ENCODE measurements at places on chromosomes 5 and 9. TPM values are rescaled to one million over a fixed set of nuclear protein-coding genes. Genes with fewer than 3 reads are reported as not detected.

DNA sequence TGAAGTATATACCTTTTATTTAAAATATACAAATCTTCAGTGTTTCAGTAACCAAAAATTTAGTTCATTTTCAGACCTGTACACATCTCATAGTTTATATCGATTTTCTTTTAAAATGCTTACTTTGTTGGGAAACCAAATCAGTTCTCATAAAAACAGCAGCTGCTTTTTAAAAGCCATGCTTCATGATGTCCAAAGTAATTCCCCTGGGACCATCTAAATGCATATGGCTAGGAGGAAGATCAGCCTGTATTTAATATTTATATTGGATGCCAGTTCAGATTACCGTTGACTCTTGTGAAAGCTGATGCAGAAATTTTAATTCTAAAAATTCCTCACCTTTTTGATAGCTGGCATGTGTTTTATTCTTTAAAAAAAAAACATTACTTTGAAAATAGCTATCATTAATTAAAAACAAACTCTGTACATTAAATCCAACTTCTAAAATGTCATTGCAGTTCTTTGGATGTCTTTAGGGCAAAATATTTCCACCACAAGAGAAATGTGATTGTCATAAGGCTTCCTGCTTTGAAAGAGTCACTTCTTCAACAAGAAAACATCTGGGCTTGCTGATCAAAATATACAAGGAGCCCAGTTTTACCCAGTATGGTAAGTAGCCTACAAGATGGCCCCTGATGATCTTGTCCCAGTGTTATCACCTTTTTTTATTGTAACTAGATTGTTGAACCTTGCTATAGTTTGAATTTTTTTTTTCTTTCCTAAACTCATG lies 1242.9 kb upstream of the CDH6 start:
- DNase-seq: no peak

GRCh38 chr5:110335361-110336066 lies 391.0 kb downstream of the TMEM232 start:
- no peak for DNase-seq

DNA sequence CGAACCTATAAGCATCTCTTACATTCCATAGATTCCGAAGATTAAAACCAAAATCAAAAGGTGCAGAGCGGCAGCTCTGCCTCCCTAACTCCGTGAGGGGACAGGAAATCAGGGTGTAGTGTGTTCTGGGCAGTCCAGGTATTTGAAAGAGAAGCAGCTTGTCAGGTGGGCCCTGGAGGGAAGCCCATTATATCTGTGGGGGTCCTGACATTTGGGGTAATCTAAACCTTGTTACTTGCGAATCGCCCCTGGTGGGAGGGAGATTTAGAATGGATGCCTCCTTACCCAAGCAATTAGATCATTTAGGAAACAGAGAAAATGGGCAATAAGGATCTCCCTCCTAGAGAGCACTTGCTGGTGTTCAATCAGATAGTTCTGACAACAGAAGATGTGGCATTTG lies 126.9 kb downstream of the EFNA5 start:
- no peak for DNase-seq

DNA sequence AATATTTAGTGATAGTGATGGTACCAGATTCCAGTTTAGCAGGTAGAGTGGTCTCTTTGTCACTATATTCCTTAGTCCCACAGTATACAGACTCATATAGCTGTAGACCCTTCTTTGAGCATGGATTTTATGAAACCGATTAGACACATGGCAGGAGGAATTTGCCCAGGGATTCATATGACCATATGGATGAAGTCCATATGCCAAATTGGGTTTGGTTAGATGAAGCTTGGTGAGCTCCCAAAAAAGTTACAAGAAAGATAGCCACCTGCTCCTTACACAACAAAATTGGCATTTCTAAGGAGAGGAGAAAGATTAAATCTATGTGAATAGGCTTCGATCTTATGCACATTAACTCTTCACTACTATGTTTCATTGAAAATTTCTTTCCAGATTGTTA lies 211.4 kb downstream of the CWC27 start:
- DNase-seq: no peak

Gene ECM2
- total RNA-seq: 4.8 TPM

Gene PCDHB2
- total RNA-seq: 4.0 TPM

Gene FOXD4
- not detected for total RNA-seq

Gene NUTM2F
- 0.24 TPM for total RNA-seq

Data from suprapubic skin (tissue), 4 donors.